T follicular helper cell (primary cell): ENCODE measurements at places on chromosomes 13 and 19.

- no peak for DNase-seq
Observed at GRCh38 chr13:112481458-112481857, 105.3 kb downstream of the SPACA7 start.

GRCh38 chr19:16368385-16369305 is 44.0 kb downstream of the KLF2 start:
- peak; percentile 82 for DNase-seq

GRCh38 chr19:39325778-39326665 is 5.4 kb upstream of the LRFN1 start:
- no peak for DNase-seq

- DNase-seq, result no peak
Observed at GRCh38 chr19:38290631-38291147, 13.4 kb upstream of the C19orf33 start.

DNA sequence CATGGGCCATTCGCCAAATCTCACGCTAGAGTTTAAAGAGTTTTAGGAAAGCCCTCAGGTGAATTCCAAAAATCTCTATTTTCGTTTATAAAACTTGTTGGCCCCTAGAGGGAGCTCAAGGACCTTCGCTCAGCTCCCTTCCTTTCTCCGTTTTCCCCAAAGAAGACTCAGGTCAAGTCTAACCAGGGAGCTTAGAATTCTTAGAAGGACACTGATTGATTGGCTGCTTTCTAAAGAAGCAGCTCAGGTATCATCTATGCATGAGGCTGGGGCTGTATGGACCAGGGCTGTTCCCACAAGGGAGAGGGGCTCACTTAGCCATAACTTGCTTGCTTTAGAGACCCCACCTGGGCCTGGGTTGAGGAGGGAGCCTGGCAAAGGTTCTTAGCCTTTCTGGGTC is 20.5 kb downstream of the DZIP1 start:
- DNase-seq, result no peak
